Stimulated activated CD4-positive, alpha-beta T cell treated with anti-CD3 and anti-CD28 coated beads, Interleukin-15, amount 100 ng/mL, for 1 hour (primary cell): ENCODE measurements at places on chromosomes 1 and 21.

DNA sequence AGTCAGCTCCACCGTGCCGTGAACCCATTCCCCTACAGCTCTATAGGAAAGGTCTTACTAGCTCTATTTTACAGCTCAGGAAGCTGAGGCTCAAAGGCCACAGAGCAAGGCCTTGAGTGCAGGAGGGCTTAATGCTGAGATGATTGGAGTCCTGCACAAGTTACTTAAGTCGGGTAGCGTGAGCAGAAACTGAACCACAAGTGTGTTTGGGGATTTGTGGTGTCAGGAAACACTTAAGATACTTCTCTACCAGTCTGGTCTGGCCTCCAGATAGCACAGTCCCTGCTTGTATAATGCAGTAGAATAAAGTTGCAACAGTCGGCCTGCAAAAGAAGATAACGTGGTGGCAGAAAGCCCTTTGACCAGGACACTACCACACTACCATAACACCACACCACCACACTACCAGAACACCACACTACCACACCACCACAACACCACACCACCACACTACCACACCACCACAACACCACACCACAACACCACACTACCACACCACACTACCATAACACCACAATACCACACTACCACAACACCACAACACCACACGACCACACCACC lies 118.1 kb downstream of the SPSB1 start:
- DNase-seq = no peak

DNA sequence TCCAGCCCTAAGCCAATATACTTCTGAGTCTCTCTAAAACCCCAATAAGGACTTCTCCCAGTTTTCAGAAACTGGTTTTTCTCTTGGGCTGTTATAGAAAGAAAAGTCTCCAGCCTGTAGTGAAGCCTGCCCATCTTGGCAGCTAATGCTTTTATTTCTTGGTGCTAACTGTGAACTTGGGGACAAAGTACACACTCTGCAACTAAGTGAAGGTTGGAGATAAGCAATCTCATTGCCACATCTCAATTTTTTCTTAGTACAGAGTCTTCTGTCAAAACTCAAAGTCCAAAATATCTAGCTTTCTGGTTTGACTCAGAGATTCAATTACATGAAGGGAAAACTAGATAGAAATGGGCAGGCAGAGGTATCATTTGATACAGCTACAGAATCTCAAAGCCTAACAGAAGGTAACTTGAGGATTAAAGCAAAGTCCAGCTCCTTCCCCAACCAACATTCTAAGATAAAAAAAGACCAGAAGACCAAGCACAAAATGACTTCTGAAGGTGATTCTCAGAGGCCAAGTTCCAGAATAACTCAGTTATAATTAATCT lies 14.0 kb downstream of the AK2 start:
- DNase-seq = no peak

DNA sequence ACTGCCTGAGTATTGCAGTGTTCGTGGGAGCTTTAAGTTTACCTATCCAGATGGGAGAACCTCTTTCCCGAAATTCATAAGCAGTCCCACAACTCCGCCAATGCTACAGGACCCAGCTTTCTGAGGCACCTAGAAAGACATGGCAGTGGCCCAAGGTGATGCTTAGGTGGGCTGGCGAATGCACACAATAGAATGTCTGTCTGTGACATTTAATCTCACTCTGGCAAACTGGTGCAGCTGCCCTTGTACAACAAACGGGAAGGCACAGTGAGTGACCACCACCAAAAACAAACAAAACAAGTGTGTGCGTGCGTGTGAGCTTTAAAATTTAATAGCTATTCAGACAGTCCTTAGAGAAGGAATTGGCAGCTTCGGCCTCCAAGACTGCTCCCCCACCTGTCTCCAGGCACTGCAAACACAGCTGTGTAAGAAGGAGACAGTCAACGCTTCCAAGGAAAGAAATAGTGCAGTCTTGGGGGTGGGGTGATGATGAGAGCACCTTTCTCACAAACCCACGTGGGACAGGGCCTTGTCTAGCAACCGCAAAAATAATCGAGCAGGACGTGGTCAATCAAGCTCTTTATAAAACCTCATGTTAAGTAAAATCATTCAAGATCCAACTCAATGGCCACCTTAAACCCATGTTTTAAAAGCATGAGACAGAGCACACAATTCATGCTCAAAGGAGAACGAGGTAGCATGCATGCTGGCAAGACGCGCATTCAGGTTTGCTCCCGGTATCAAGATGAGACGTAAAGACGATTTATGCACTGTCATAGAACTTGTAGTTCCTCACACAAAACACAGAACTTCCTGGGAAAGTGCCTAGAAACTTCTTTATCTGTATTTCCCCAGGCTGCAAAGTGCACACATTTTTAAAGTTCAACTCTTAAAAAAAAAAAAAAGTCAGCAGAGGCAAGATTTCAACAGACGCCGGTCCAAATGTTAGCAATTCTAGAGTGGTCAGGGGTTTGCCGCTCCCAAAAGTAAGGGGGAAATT lies 84.1 kb downstream of the TM2D1 start:
- no peak for DNase-seq

DNA sequence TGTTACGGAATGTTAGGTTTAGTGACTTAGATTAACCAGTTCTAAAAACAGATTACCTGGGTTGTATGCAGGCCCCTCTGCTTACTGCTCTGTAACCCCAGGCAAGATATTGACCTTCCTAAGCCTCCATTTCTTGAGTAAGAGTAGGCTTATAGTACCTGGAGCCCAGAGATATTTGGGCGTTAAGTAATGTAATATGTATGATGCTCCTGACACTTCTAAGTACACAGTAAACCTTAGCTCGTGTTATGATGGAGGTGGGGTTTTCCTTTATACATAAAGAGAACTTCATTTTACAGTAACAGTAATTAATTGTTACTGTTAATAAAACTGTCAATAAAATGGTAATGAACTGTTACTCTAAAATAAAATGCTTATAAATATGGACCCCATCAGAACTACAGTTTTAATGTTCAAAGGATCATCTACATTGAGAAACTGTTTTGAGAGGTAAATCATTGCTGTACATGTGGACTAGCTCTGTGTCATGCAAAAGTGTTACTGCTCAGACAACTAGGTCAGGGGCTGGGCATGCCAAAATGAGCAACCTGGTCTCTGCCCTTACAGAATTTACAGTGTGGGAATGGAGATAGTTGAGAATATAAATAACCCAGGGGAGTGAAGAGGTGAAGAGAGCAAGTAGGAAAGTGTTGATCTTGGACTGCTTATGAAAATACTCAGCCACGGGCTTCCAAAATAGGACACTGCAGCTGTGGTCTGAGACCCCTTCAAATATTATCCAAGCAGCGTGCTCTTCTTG lies 26.6 kb downstream of the LRRC8C start:
- DNase-seq = no peak

GRCh38 chr21:34915364-34915841 lies 133.7 kb downstream of the RUNX1 start:
- DNase-seq = no peak

DNA sequence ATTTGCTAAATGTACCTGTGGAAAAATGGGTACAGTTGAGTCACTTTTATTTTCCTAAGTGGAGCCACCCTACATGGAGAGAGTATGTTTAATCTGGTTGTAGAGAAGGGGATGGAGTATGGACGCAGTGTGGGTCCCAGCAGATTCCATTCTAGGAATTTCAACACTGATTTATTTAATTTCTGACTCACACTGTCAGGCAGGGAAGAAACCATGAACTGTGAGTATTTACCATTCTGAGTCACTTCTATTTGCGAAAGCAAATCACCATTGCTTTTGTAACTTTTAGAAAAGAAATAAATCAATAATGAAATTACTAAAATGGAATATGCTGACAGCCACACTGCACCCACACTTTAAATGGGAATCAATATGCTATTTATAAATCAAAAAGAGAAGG lies 339.0 kb downstream of the DSCAM start:
- DNase-seq = no peak

GRCh38 chr1:223843934-223844786 lies 1.6 kb downstream of the TP53BP2 start:
- DNase-seq = no peak

- DNase-seq = peak; percentile 39
Observed at GRCh38 chr1:36150296-36151133, 1.2 kb upstream of the TRAPPC3 start.

- no peak for DNase-seq
Observed at GRCh38 chr1:8013800-8014199, 12.3 kb downstream of the ERRFI1 start.

GRCh38 chr1:40653851-40654537 lies 11.5 kb downstream of the RIMS3 start:
- no peak for DNase-seq

DNA sequence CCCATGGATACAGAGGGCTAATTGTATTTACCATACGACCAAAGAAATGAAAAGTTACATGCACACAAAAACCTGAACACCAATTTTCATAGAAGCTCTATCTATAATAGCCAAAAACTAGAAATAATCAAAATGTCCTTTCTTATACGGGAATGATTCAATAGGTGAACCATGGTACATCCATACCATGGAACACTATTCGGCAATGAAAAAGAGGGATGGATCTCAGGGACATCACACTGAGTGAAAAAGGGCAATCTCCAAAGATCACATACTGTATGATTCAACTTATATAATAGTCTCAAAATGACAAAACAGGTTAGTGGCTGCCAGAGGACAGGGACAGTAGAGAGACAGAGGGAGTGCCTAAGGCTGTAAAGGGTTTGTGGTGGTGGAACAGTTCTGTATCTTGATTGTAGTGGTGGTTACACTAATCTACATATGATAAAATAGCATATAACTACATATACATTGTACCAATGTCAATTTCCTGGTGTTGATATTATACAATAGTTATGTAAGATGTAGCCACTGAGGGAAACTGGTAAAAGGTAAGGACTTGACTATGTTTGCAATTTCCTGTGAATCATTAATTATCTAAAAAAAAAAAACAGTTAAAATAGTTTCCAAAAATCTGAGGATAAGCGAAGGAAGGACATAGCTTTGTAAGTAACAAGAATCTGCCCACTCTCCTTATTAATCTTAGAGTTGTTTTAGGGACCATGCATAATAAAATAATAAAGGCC lies 3.7 kb downstream of the RSBN1 start:
- no peak for DNase-seq

DNA sequence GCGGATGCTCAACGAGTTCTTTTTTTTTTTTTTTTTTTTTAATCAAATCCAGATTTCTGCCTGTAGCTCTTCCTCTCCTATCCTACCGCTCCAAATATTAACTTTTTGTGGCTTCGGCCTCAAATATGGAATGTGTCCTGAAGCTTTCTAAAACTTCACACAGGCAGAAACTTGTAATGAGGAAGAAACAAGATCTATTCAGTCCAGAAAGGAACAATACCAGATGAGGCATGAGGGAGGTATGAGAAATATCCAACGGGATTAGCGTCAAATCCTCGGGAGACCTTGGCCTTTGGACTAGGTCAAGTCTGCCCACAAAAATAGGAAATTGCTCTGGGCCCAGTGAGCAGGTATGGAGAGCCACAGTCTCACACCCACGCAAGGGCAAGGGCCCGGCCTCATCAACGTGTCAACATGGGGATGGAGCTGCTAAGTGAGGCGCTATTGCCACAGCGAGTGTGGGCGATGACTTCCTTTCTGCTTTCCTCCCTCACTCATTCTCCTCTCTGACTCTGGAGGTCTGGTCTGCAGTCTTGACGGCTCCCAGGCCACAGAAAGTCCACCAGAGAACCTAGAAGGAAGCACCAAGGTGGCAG lies 66.6 kb downstream of the BCAR3 start:
- DNase-seq = peak; percentile 12

DNA sequence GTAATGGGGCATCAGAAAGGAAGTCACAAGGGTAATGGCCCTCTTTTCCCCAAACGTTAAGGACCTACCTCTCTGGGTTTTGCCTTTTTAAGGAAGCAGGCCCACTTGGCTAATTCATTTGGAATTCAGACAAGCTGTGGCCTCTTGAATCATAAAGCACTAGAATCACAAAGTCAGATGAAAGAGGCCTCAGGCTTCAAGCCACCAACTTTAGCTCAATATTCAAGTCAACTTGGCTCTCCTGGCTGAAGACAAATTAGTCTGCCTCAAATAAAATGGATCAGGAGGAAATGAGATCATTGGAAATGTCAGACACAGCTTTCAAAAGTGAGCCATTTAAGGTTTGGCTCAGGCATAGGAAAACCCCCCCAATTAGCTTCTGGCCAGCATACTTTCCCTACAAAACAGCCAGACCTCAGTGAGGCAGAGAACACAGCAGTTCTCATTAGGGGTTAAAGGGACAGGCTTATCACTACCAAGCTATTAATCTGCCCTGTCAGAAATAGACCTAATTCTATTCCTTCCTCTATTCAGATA lies 34.3 kb downstream of the SLC35D1 start:
- DNase-seq = no peak

DNA sequence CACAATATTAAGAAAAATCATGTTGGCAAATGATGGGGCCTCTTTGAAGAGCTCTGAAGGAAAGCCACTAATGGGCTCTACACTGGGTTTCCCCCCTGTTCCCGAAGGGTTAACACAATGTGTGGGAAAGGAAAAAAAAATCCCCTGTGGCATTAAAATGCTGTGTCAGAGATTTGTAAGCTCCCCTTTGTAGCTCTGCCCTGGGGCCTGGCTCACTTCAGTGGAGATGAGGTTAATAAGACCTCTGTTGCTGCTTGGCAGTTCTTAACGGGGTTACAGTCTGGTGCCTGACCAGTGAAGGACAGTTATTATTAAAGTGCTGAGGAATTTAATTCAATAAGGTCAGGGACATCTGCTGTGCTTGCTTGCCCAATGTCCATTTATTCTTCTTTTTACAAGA lies 129.7 kb upstream of the UBE2U start:
- DNase-seq = no peak

DNA sequence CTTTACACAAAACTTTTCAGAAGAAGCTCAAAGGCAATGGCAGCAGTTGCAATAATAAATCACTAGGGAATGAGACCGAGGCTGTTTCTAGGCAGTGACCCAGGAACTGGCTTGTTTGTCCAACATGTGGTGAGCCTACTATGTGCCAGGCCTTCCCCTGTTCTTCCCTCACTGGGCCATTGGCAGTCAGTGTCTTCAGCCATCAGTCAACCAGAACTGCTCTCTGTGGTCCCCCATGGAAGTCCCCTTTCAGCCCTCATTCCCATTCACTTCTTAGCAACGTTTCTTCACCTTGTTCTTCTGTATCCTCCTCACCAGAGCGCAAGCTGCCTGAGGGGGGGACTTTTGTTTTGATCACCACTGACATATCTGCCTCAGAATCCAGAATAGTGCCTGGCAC lies 274.1 kb downstream of the RRAGC start:
- no peak for DNase-seq

- DNase-seq = no peak
Observed at GRCh38 chr1:62294261-62294660, 25.0 kb downstream of the KANK4 start.

DNA sequence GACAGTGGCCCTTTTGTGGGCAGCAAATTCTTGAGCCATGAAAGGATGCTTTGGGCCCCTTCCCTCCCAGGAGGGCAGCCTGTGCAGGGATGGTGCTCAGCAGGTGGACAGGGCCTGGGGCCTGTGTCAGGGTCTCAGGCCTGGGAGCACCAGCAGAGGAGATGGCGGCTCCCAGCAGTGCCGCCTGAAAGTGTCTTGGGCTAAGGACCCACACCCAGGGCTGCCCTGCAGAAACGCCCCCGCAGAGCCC lies 23.9 kb downstream of the FTCD start:
- DNase-seq = no peak

GRCh38 chr1:146036965-146037646 lies 15.6 kb upstream of the HJV start:
- peak; percentile 71 for DNase-seq

GRCh38 chr21:34875830-34876229 lies 173.3 kb downstream of the RUNX1 start:
- no peak for DNase-seq
